ENCODE measurements at places on chromosomes 5 and 9.

DNA sequence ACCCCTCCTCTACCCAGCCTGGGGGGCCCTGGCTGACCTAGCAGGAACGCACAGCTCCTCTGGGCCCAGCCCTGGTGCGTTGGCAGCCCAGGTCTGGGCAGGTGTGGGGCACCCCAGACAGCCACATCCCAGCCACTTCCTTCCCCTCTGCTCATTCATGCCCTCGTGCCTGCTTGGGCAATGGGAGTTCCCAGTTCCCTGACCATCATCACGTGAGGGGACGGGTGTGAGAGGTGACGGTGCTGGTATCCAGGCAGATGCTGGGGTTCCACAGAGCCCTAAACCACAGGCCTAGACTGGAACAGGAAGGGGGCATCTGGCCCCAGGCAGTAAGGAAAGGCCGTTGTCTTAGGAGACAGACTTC is 8.4 kb downstream of the RALGDS start:
- no peak for DNase-seq

- DNase-seq = no peak
Observed at GRCh38 chr9:127389381-127390247, 7.4 kb upstream of the SLC2A8 start.

DNA sequence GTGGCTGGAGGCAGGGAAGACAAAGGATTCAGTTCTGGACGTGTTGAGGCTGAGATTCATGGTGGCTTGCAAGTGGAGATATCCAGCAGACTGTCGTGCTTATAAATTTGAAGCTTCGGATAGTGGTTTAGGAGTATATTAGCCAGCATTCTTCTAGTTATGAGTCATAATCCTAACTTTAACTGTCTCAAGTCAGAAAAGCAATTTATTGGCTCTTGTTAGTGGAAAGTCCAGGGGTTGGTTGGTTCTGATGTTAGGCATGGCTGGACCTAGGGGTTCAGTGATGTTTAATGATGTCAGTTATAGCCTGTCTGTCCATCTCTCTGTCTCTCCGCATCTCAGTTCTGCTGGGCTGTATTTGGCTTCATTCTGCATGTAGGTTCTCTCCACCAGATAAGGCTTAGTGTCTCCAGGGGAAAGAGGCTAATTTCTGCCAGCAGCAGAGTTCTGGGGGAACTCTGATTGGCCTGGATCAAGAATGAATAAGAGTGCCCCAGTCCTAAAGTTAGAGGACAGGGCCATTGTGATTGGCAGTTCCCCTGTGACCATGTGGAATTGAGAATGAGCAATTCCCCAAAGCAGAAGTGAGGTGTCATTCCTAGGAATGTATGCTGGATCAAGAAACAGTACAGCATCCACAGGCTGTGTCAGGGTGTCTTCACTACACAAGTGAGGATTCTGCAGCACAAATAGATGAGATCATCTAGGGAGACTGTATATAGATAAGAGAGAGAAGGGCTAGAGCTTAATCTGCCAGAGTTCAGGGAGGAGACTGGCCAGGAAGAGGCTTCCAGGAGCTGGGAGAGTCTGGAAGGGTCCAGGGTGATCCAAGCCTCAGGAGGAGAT is 72.9 kb upstream of the SHB start:
- no peak for DNase-seq

DNA sequence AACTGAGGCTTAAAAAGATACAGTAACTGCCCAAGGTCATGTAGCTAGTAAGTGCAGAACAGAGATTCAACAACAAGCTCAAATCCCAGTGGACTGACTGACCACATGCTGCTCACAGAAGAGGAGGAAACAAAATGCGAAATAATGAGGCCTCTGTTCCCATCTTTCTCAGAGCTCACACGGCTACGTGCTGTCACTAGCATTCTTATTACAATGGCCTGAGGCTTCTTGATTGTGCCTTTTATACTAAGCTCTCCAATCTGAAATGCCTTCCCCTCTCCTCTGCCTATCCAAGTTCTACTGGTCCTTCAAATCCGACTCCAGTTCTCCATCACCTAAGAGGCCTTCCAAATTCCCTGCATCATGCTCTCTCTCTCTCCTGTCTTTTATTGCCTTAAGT is 26.0 kb downstream of the SGTB start:
- DNase-seq = no peak

DNA sequence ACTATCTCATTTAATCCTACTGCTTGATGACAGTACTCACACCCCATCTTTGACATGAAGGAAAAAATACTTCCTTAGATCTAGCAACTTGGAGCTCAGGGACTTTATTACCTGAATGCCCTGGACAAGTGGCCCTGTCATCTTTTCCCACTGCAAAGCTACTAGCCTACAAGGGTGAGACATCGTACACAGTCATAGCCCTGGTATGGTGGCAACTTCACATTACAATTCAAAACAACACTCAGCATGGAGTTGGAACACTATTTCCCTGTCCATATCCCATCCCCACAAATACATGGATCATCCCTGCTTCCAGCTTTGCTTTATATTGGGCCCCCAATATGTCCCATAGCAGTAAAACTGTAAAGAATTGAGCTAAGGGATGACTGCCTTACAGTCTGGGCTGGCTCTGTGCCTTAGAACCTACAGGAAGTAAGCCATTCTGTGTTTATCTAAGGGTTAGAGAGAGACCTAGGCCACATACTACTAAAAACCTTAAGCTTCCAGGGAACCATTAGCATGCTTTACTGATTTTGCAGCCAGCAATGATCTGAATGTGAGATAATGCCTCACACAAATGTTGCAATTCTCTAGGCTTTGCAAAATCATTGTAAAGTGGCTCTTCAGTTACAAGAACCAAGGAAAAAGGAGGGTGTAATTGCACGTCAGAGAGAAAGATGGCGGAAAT is 55.9 kb downstream of the OTULIN start:
- DNase-seq = no peak

- no peak for DNase-seq
Observed at GRCh38 chr5:85345818-85346217, 961.1 kb upstream of the EDIL3 start.

GRCh38 chr5:53261245-53261644 is 151.7 kb upstream of the MOCS2 start:
- DNase-seq = no peak

DNA sequence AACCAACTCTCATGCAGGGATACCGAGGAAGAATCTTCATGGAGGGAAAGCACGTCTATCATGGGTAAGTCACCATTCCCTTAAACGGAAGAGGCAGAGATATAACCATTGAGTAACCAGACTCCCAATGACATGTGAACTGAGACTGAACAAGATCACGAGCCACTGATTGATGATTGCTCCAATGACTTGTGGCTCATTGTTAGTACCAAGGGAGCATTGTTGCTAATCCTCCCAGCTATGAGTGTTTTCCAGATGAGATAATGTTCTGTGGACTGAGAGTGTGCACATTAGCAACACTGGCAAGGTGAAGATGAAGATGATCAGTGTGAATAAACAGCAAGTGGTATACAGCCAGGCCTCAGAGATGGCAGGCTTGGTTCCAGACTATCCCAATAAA is 219.2 kb upstream of the MAP3K1 start:
- DNase-seq = no peak

DNA sequence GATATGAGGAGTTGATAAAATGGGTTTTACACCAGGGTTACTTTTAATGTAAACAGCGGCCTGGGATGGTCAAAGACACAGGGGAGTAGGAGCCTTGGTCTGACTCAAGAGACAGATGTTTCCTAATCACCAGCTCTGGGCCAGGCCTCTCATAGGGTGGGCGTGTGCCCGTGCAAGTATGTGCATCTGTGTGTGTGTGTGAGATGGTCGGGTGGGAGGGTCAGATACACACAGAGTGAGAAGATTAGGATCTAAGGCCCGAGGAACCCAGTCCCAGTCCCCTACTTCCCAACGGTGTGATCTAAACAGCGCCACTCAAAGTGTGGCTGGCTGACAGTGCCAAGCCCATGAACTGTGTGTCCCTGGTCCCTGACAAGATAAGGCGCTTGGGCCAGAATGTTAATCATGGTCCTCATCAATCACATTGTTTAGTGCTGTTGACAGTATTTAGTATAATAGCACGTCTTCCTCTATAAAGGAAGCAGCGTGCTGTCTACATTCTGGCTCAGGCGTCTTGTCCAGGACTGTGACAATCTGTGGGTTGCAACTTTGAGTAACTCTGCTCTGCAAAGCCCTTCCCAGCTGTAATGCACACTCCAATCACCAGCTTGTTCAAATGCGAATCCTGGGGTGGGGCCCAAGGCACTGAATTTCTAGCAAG is 173.7 kb downstream of the DAB2IP start:
- DNase-seq = no peak

GRCh38 chr5:90557391-90557790 is 1.2 kb upstream of the ADGRV1 start:
- no peak for DNase-seq

DNA sequence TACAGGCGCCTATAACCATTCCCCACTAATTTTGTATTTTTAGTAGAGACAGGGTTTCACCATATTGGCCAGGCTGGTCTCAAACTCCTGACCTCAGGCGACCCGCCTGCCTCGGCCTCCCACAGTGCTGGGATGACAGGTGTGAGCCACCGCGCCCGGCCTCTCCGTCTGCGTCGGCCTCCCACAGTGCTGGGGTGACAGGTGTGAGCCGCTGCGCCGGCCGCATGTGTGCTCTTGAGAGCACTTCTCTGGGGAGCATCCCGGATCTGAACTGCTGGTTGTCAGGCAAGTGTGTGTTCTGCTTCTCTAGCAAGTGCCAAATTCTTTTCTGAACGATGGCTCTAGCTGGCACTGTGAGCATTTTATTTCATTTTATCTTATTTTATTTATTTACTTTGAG is 3.7 kb upstream of the ENTPD2 start:
- no peak for DNase-seq

DNA sequence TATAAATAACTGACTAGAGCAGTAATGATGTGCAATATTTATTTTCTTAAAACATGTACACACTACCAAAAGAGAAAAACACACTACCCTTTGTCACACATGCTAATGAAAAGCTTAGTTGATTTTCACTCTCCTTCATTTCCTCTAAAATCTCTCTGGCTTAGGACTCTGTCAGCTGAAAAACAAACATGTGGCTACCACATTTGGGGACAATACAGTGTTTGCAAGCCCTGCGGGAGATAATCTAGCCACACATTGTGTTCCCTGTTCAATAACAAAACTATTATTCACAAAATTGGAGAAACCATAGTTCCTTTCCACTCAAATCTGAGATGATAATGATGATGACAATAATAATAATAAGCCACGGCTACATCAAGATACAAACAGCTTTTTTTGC is 3.5 kb upstream of the LOX start:
- no peak for DNase-seq

DNA sequence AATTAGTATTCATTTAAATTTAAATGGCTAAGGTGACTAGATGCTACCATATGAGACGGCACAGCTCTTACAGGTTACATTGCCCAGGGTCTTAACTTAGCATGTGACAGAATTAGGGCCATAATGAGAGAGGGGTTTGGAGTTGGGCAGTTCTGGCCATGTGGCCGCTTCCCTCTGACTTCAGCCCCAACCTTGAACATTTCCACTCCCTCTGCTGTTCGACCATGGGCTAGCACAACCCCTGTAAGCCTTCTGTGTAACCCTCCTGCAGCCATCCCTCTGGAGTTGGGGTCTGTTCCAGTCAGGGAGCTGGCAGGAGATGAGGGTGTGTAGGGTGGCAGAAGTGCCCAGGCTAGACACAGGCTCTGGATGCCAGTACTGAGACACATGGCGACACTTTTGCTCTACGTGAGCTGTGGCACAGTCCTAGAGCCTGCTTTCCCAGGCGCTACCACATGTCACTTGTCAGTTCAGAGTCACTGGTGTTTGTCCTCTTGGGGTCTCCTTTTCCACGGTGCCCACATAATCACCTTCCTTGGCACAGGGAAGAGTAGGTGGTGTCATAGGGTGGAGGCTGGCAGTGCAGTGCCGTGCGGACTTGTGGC is 128.7 kb upstream of the PITX1 start:
- DNase-seq = no peak

DNA sequence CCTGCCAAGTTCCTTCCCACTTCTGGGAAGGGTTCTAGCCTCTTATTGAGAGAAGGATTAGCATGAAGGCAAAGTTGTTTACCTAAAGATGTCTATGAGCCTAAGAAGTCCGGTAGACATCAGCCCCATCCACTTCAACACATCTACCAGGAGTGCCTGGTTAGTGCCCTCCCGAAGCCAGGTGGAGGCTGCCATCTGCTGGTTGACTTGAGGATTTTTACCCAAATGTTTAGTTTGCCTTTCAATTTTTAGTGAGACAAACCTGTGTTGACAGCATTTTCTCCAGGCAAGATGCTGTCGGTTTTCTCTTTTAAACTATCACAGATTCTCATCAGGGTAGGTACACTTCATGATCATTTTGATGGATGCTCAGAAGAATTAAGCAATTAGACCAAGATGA is 83.6 kb upstream of the TNFSF8 start:
- DNase-seq = peak; percentile 82

Measured in activated T-cell treated with anti-CD3 and anti-CD28 coated beads, Interleukin-2, amount 50 U/mL, for 48 hours (primary cell).